ENCODE measurements at places on chromosomes 5 and 9. TPM values are rescaled to one million over a fixed set of nuclear protein-coding genes. Genes with fewer than 3 reads are reported as not detected.

Gene TGFBR1
- 53.3 TPM for total RNA-seq

Gene RAI14
- 36.0 TPM for total RNA-seq

DNA sequence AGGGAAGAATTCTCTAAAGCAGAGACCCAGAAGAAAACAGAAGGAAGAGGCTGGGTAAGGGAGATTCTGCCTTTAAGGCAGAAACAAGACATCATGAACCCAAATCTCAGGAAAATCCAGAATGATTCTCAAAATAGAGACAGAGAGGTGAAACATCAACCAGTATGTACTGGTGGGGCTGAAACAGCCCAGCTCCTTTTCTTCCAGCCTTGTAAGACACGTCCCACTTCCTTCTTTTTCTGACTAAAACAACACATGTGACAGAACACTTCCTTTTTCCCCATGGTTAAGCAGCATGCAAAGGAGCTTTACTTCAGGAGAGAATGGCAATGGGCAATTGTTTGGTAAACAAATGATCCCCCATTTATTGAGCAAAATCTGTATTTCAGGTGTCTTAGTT is 230.8 kb upstream of the NR4A3 start:
- no peak overlapping the region for H3K27ac ChIP-seq
- no peak overlapping the region for H3K4me3 ChIP-seq
- no peak for DNase-seq
- H3K36me3 ChIP-seq = no peaks in the 10 kb centered on the region
- H3K27me3 ChIP-seq = no peaks in the 10 kb centered on the region

DNA sequence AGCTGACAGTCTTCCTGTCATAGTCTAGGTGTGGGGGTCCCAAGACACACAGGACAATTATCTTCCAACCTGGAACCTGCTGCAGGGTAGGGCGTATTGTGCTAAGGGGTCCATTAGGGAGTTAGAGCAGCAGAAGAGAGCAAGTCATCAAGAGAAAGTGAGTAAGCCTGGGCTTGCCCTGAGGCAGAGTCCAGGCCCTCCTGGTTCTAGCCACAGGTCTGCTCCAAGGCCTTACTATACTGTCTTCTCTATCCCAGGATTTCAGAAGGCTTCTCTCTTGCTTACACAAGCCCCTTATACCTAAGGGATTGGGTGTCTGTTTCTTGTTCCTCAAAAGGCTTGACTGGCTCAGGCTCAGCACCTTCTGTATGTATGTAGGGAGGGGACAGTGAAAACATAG is 7.7 kb downstream of the P4HA2 start:
- H3K4me3 ChIP-seq = no peak overlapping the region
- H3K4me1 ChIP-seq = peaks cover 16% of the 10 kb centered on the region
- no peak for DNase-seq
- no peaks in the 10 kb centered on the region for H3K27me3 ChIP-seq
- H3K27ac ChIP-seq = no peak overlapping the region

DNA sequence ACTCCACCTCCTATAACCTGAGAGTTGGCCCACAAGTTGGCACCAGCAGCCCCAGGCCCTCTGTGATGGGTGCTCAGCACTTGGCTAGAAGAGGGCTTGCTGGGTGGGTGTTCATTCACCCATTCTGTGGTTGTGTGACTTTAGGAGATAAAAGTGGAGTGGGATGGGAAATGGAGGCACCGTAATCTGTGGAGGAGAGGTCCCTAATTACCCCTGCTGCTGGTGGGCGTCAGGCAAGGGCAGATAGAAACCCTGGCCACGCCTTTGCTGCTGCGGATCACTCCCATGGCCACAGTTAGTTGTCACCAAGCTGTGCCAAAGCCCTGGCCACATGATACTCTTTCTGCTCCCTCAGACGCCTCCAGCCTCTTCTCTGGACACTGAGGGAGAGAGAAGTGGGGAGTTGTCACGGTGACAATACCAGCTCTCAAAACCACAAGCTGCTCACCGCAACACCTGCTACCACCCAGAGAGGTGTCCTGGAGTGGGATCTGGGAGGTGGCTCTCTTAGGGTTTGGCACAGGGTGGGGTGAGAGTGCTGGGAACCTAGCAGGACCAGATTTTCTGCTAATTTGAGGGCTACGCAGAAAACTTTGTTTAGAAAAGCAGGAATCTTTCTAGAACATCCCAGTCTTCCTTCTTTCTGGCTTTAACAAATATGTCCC is 12.0 kb upstream of the NEUROG1 start:
- peaks cover 88% of the 10 kb centered on the region for H3K27me3 ChIP-seq
- H3K36me3 ChIP-seq = no peaks in the 10 kb centered on the region
- peaks cover 23% of the 10 kb centered on the region for H3K4me1 ChIP-seq
- H3K4me3 ChIP-seq = no peak overlapping the region

All from spinal cord (tissue), 10 donors.